ENCODE measurements at places on chromosomes 7 and 10.

- no peak for DNase-seq
Measured at GRCh38 chr10:78731675-78732074, 337.1 kb upstream of the ZMIZ1 start.

GRCh38 chr10:91354166-91355075, 55.7 kb upstream of the HECTD2 start:
- no peak for DNase-seq

- no peak for DNase-seq
Measured at GRCh38 chr10:69061305-69062161, 26.4 kb upstream of the SRGN start.

DNA sequence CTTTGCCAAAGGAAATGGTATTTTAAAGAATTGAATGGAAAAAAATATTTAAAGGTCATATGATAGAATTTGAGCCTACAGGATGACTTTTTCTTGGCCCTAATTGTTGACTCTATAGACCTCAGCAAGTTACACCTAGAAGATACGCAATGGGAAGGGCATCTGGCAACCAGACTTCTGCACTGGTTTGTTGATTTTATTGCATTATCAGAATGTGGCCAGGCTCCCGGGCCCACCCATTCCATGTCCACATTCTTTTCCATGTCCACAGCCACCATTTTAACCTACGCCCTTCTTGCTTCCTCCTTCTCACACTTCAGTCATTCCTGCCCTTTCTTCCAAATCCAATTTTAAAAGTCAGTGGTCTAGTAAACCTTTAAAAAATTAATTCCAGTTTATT, 738.4 kb downstream of the SUGCT start:
- DNase-seq, result no peak

- no peak for DNase-seq
Measured at GRCh38 chr10:93403152-93404047, 78.7 kb downstream of the MYOF start.

DNA sequence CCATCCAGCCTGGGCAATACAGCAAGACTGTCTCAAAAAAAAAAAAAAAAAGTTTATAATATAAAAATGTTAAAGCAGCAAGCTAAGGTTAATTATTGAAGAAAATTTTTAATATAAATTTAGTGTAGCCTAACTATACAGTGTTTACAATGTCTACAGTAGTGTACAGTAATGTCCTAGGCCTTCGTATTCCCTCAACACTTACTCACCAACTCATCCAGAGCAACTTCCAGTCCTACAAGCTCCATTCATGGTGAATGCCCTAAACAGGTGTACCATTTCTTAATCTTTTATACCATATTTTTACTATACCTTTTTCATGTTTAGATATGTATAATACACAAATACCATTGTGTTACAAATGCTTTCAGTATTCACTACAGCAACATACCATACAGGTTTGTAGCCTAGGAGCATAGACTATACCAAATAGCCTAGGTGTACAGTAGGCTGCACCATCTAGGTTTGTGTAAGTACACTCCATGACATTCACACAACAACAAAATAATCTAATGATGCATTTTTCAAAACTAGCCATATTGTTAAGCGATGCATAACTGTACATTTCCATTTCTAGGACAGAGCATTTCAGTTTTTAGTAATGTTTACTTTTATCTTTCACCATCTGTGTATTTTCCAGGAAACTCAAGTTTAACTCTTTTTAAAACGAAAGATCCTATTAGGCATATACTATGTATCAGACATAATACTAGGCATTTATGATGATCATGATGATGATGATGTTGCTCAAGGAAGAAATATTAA, 43.3 kb downstream of the CNOT4 start:
- DNase-seq, result no peak

DNA sequence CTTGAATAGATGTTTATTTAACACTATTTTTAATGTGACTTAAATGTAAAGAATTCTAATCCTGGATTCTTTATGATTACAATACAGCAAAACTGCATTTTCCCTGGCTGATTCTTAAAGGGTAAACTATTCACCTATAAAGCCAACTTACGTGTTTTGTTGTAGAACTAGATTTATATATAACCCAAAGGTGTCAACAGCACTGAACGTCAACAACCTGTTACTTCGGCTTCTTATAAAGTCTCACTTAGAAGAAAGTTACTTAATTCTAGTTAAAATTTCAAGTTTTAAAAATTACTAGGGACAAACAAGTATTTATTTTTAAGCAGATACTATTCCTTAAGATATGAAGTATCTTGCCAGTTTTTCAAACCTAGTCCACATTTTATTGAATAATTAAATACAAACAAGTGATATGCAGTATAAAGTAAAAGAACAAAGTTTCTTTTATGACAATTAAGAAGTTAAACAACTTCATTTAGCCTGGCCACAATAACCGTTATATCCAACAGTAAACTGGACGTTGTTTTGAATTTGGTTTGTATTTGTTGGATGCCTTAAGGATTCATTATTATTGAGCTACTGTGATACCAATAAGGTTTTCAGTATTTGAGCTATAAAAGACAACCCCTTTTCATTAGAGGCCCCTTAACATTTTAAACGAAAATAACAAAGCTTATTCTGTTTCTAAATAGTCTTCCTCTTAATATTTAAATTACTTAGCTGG, 83.1 kb downstream of the SNX10 start:
- DNase-seq, result no peak

- DNase-seq, result no peak
Measured at GRCh38 chr10:78360284-78360683, 326.6 kb downstream of the RPS24 start.

GRCh38 chr7:66176914-66177313, 28.2 kb upstream of the TPST1 start:
- no peak for DNase-seq

DNA sequence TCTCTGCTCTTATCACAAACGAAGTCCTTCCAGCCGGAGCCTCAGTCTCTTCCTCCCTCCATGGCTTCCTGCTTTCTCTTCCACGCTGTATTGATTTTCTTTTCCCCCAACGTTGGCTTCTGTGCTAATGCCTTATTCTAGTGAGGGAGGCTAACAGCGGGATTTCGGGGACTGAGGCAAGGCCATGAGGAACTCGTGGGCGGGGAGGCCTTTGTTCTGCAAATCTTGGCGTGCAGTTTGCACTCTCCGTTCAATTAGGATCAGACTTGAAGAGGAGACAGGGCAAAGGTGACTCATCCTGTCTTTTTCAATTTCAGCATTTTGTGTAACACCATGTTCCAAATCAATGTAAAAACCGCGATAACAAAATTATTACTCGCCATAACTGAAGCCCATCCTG, 25.3 kb downstream of the EN2 start:
- DNase-seq, result no peak

- no peak for DNase-seq
Measured at GRCh38 chr7:47552621-47553020, 29.3 kb downstream of the TNS3 start.

DNA sequence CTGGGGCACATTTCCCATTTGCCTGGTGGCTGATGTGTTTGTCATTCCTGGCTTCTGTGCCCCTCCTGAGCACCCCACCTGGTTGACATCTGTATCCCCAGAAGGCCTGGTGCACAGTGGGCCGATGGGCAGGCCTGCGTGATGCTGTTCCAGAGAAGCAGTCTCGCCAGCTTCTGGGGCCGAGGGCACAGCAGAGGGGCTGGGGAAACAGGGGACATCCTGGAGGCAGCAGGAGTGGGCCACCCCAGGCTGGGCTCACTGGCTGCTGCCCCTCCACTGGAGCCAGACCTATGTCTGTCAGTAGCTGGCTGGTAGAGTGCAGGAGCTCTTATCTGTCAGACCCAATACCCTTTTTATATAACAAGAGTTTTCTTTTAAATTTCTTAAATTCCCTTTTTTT, 896 bp upstream of the MYL7 start:
- no peak for DNase-seq

DNA sequence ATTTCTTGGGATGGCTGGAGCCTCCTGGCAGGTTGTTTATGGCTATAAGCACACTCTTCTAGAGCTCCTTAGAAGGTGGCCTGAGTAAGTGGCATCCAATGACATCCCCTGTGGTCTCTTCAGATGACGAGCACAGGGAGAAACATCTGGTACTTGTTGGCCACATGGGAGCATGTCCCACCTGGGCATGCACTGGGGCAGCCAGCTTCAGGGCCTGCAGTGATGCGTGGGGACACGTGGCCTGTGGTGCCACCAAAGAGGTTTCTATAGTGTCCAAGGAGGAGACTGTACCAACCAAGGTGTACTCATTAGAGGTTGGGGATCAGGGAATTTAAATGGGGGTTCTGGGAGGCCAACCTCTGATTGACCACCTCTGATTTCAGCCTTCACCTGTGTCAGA, 125.5 kb downstream of the TRIL start:
- DNase-seq, result no peak

- DNase-seq, result peak; percentile 31
Measured at GRCh38 chr10:85319826-85320225, 991.4 kb downstream of the CCSER2 start.

DNA sequence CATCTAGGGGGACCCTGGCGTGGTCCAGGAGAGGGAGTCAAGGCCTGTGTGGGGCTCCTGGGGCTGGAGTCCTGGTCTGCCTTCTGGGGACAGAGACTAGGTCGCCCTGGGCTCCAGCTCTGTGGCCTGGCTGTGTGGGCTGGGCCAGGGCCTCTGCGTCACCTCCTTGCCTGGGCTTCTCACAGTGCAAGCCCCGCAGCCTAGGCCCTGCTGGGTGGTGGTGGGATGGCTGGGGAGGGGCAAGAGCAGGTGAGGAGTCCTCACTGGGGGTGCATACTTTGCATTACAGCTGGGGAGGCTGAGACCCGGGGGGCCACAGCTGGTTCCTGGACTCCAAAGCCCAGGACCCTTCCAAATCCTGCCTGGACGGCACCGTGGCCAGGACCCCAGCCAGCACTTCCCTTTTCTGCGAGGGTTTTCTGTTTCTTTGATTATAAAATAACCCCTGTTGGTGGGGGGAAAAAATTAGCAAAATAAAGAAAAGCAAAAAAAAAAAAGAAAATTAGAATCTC, 23.5 kb downstream of the PWWP2B start:
- no peak for DNase-seq

- DNase-seq, result no peak
Measured at GRCh38 chr7:24826662-24827020, 69.4 kb upstream of the GSDME start.

Data from NCI-H2081 (cell line).